ENCODE measurements at places on chromosomes 16 and 17.

GRCh38 chr17:1997927-1998742 lies 27.0 kb downstream of the RTN4RL1 start:
- DNase-seq: no peak

- DNase-seq: no peak
These were observed 12.7 kb upstream of the IGFBP4 start for GRCh38 chr17:40430272-40431230.

DNA sequence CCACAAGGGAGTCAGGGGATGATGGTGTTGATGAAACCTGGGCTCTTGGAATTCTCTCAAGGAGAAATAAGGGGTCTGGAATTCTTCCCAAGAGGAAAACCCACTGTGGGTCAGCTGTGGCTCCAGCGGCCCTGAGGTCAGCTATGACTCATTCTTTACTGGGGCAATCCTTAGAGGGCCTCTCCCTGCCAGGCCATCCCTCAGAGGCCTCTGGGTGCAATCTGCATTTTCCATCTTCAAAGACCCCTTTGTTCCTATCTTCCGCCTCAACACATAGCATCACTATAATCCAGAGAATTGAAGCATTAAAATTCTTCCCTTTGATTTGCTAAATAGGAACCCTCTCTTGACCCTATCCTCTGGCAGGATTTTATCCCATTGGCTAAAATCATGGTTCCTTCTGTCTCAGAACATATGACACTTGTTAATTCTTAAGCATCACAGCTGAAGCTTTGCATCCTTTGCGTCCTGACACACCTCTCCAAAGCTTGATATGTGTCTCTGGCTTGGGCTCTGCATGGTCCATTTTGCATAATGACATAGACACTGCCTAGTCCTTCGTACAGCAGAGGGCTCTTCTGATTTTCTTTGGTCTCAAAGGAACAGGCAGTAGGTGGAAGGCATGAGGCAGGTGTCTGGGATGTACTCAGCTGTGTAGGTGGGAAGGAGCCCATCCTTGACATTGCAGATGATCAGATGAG lies 4.4 kb upstream of the KRT37 start:
- DNase-seq: no peak

- no peak for DNase-seq
These were observed 11.8 kb upstream of the PEMT start for GRCh38 chr17:17603178-17603894.

GRCh38 chr16:2365397-2366294 lies 25.1 kb upstream of the ABCA3 start:
- DNase-seq: no peak

GRCh38 chr16:67238278-67238575 lies 9.1 kb downstream of the FHOD1 start:
- DNase-seq: no peak

- DNase-seq: no peak
These were observed 86.6 kb downstream of the PLXDC1 start for GRCh38 chr17:39064819-39065218.

DNA sequence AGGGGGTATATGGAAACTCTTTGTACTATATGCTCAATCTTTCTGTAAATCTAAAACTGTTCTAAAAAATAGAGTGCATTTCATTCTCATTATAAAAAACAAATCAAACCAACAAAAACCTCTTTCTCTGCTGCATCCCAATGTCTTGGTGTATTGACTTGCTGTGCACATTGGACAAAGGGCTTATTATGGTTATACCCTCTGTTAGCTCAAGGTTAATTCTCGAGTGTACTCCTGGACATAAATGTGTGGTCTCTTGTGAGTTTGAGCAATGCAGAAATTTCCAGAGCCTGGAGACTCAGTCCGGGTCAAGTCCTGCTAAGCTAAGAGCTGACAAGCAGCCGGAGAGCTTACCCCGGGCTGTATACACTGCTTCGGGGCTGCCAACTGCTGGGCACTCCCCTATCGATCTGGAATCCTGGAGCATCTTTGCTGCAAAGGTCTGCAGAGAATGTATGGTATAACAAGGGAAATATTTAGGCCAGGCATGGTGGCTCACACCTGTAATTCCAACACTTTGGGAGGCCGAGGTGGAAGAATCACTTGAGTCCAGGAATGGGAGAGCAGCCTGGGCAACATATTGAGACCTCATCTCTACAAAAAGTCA lies 66.2 kb upstream of the BRD7 start:
- no peak for DNase-seq

- no peak for DNase-seq
These were observed 208.0 kb downstream of the MSI2 start for GRCh38 chr17:57464191-57464864.

DNA sequence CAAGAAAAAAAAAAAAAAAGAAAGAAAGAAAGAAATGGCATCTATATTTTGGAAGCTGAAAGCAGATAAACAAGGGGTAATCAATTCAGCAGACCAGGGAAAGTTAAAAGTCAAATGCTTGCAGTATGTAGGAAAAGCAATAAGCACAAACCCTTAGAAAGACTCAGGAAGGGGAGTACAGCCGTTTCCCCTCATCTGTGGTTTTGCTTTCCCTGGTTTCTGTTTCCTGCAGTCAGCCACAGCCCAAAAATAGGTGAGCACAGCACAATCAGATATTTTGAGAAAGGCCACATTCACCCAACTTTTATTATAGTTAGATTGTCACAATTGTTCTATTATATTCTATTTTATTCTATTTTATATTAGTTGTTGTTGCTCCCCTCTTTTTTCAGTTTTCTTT lies 14.4 kb upstream of the ALOX12 start:
- DNase-seq: no peak

- no peak for DNase-seq
These were observed 198.8 kb upstream of the CDH5 start for GRCh38 chr16:66167564-66168291.

DNA sequence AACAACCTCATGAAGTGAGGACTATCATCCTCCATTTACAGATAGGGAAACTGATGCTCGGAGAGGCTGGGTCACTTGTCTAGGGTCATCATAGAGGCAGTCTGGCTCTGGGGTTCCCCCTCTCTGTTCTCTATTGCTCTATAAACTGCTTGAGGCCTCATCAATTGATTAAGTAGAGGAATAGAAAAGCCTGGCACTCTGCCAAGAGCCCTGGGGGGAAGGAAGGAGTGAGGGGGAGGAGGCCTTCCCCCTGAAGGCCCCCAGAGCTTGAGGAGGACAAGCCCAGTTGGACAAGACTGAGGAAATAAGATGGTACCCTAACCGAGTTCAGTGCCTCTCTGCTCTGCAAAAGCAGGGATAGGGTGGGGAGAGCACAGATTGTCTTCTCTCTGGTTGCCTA lies 21.0 kb downstream of the SDK2 start:
- no peak for DNase-seq

DNA sequence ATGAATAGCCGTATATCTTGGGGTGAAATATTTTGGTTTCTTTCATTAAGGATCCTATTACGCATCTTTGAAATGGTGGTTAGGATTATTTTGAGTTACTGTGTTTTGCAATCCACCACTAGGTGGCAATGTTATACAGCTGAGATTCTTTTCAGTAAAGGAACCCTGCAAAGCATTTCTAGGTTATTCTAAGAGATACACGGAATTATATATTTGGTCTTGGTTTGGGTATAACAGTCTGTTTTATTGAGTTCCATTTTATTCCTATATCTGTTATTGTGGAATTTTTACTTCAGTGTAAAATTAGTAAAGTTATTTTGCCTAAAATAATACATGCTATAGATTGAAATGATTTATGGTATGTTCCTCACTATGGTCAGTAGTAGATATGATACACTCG lies 62.9 kb upstream of the CPHXL start:
- DNase-seq: no peak

DNA sequence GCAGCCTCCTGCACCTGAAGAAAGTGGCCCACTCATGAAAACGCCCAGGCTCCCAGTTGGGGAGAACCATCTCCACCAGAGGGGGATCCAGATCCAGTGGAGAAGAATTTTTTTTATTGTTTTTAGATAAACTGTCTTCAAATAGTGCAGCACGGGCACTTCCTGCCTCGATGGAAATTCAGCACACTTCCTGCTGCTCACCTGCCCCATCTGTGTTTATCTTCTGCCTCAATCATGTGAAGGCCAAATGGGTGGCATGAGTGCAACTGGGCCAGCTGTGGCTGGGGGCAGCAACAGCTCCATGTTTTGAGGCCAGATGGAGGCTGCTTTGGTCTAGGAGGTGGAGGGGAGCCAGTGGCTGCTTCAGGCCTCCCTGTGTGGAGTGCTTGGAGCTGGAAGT lies 75.9 kb upstream of the WSB1 start:
- no peak for DNase-seq

GRCh38 chr17:66983414-66984021 lies 19.0 kb downstream of the CACNG4 start:
- no peak for DNase-seq

GRCh38 chr16:21694609-21695008 lies 30.8 kb downstream of the OTOA start:
- DNase-seq: no peak

DNA sequence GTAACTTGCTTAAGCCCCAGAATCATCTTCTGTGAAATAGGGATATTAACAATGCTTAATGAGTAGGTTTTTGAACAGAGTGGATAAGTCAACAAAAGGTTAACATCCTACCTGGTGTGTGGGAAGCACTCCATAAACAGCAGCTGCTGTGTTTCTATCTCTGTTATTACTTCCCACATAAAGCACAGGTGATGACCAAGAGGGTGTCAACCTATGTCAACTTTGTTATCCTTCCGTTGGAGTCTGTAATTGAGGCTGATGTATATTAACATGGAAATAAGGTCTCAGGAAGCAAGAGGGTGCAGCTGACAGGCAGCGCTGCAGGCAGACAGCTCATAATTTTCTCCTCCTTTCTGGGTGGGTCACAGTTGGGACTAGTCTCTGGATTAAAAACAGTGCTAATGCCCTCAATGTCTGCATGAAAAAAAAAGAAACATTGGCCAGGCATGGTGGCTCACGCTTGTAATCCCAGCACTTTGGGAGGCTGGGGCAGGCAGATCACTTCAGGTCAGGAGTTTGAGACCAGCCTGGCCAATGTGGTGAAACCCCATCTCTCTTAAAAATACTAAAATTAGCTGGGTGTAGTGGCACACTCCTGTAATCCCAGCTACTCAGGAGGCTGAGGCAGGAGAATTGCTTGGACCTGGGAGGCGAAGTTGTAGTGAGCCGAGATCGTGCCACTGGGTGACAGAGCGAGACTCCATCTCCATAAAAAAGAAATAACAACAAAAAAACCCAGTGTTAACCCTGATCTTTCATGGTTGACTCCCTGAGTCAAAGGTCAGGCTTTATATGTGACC lies 269.6 kb downstream of the SNX29 start:
- DNase-seq: no peak

DNA sequence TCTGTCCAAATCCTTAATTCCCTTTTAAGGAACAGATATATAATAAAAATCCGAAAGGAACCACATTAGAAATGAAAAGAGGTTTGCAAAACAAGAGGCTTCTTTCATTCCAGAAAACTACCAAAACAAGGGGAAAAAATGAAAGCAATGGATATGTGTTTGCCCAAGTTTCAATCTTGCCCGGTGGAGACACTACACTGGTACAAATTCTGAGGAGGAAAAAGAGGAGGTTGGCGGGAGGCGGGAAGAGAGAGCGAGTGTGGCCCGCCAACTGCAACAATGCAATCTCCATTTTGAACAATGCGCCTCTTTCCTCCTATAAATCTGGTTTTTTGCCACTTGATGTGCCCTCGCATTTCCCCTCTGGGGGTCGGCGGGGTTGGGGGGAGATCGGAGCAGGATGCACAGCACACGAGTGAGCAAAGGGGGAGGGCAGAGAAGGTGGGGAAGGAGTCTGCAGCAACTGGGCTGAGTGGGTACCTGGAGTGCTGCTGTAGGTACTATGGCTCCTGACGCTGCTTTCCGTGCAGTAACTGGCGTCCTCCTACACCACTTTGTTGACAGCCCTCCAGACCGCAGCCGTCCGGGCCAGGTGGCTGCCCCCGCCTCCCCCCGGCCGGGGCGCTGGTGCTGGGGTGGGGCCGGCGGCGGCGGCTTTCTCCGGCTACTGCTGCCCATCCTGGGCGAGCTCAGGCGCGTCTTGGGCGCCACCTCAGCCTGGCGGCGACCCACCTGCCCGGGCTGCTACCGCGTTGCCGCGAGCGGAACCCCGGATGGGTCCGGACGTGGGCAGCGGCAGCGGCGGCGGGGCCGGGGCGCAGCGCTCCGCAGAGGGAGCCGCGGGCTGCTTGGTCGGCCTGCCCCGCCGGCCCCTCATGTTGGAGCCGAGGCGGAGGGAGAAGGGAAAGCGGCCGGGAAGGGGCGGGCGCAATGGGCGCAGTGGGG lies 93.8 kb upstream of the PLEKHM1 start:
- DNase-seq: peak; percentile 84

GRCh38 chr17:43545383-43545632 lies 832 bp downstream of the ETV4 start:
- peak; percentile 19 for DNase-seq

- no peak for DNase-seq
These were observed 366.6 kb upstream of the CCL2 start for GRCh38 chr17:33888455-33888854.

DNA sequence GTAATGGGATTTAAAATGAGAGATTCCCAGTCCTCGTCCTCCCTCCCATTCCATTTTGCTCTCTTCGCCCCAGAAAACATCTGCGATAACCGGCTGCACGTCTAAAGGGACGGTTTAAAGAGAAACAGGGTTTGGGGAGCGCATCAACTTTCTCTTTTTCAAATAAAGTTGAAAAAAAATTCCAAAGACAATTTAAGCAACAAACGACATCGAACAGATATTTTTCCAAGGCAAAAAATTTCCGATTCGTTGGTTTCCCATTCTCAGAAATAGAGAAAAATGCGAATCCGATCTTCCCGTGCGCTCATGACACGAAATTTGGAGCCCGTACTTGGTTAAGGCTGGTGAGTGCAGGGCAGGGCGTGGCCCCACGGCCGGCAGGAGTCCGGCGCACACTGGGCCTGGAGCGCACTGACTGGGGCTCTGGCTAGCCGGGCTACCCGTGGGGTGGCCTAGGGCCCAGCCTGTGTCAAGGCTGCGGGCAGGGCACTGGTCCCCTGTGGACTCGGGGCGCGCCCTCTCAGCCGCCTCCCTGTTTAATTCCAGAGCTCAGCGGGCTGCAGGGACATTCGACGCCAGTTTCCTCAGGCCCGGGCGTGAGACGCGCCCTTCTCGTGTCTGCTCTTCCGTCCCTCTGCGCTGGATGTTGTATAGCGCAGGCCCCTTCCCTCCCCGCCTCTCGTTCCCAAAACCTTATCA lies 17.9 kb upstream of the ZFHX3 start:
- DNase-seq: no peak

DNA sequence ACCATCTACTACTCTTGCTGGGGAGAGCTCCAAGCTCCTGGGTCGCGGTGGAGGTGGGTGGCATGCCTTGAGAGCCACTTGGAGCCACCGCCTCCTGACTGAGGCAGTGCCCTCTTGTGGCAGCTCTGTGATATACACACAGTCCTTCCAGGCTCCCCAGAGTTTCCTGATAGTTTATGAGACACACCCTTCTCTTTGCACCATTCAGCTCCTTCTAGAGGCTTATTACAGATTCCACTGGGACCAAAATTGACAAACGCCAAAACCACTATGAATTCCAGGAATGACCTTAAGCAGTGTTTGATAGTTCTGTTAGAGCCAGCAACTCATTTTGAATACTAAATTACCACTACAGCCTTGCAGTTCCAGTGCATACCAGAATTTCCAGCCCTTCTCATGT lies 170.1 kb upstream of the CDH13 start:
- peak; percentile 39 for DNase-seq

GRCh38 chr16:27449434-27450195 lies 47.6 kb downstream of the IL21R start:
- DNase-seq: peak; percentile 91

- DNase-seq: no peak
These were observed 18.6 kb downstream of the GGA2 start for GRCh38 chr16:23491490-23492391.

- DNase-seq: no peak
These were observed 10.4 kb downstream of the VPS53 start for GRCh38 chr17:704111-704864.
